ENCODE measurements at places on chromosomes 3 and 15. TPM values are rescaled to one million over a fixed set of nuclear protein-coding genes. Genes with fewer than 3 reads are reported as not detected.

DNA sequence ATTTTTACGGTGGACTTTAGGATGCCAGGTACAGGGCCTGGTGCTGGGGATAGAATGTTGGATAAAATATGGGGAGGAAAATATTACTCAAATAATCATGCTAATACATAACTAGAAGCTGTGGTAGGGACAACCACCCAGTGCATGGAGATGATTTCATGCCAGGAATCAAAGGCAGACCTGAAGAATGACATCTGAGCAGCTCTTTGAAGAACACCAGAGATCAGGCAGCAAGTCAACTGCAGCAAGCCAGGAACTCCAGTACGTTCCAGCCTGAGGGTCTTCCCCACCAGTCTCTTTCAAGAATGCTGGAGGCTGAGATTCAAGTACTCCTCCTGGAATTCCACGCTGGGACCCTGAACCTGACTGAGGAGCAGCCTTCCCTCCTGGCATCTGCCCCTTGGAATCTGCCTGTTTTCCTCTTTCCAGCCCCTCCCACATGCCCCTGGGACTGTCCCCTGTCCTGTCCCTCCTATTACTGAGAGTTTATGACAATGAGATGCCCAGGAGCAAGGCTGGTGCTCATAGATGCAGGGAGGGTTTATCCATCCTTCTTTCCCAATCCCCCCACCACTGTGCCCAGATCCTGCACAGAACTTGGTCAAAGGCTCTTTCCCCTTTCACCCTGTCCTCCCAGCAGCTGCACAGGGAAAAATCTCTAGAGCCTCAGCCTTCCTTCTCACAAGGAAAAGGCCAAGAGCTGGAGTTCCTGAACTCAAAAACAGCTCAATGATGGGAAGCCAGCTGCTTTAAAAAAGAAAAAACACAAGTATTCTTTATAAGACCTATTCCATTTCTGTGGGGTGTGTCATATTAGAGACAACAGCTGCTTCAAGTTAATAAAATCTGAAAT is 68.0 kb downstream of the PDZRN3 start:
- DNase-seq: no peak

GRCh38 chr15:93235926-93236780 is 147.1 kb upstream of the RGMA start:
- DNase-seq: peak; percentile 11

DNA sequence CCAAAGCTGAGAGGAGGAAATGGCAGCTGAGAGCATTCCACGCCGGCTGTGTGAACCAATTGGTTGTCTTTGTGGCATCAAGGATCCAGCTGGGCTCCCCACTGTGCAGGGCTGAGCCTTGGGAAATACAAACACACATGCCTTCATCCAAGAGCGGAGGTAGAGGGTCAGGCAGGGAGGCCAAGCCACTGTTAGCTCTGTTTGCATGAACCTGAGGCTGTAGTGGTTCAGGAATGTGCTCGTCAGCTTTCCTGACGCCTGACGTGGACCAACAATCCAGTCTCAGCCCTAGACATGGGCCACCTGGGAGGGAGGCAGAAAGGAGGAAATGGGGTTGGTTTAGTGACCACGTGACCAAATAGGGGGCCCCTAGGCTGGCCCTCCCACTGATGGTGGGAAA is 276.9 kb downstream of the TLE3 start:
- DNase-seq: no peak

- DNase-seq: no peak
These were observed 107.7 kb upstream of the CADPS start for GRCh38 chr3:62982795-62983455.

DNA sequence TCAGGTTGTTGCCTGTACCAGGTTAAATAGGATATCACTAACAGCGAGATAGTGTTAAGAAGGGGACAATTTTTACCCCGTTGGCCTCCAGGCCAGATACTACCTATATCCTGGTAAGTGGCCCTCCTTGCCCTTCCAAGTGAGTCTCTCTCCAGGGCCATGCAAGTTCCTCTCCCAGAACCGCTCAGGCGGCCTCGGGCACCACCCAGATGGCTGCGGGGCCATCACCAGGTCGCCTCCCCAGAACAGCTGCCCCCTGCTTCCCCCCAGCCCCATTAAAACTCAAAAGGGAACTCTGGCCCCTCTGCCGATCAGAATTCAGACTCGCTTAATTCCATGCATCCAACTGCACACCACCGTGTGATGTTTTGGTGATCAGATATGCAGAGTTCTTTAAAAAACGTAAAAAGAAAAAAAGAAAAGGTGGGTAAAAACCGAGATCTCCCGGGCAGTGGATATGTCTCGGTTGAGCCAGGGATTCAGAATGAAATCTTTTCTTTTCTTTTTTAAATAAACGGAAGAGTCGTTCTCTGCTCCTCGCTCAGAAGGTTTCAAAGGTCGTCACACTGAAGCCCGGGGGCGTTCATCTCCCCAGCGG is 1.9 kb upstream of the TRIM71 start:
- DNase-seq: no peak

- no peak for DNase-seq
These were observed 522.8 kb downstream of the NLGN1 start for GRCh38 chr3:173920386-173920785.

DNA sequence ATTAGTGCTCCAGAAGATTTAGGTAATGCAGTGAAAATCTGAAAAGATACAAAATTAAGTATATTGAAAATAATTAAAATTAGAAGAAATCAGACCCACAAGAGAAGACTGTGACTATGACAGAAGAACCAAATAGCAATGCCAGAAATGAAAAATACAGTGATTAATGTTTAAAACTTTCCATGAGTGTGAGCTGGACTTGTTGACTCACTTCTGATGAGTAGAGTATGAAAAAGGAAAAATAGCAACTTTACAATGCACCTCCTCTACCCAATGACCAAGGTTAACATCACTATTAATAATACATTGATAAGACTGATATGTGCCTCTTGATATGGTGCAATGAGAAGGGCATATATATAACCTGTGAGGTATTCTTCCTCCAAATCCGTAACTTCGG is 39.3 kb upstream of the SLC22A13 start:
- no peak for DNase-seq

GRCh38 chr3:6228958-6229683 is 631.8 kb upstream of the GRM7 start:
- DNase-seq: no peak

DNA sequence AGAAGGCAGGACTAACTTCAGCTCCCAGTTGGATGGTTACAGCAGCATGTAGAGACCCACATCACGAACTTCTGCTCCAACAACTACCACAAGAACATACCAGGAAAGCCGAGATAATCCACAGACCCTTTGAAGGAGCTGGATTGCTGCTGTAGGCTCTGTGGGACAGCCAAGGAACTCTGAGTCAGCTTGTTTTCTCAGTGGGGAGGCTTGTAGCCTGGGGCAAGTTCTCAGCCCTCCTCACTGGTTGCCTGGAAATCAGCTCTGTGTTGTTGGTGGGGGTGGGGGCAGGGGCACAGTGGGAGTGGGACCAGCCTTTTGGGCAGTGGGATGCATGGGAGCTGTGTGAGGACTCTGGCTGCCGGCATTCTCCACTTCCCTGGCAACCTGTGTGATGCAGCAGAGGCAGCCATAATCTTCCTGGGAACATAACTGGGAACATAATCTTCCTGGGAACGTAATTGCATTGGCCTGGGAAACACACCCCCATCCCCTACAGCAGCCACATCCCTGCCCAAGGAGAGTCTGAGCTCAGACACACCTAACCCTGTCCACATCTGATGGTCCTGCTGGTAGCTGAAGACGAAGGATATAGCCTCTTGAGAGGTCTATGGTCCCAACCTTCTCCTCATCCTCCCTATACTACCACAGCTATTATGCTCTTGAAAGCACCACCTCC is 153.1 kb downstream of the PEAK1 start:
- DNase-seq: no peak

GRCh38 chr15:79053894-79054293 is 36.7 kb downstream of the RASGRF1 start:
- DNase-seq: no peak

GRCh38 chr15:69498282-69498681 is 45.7 kb downstream of the RPLP1 start:
- no peak for DNase-seq

GRCh38 chr3:35393901-35394799 is 245.2 kb upstream of the ARPP21 start:
- no peak for DNase-seq

DNA sequence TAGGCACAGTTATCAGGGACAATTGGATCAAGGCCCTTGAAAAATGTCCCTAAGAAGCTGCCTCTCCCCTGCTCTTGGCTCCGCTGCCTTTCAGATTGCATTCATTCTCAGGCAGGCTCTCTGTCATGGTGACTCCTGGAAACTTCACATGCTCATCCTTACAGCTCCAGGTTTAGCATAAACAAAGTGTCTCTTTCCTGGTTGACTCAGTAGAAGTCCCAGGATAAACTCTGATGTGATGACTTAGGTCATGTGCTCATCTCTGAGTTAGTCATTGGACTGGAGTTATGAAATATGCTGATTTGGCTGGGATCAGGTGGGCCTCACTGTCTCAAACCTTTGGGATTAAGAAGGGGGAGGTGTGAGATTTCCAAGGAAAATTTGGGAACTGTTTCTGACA is 243.8 kb downstream of the ZNF621 start:
- DNase-seq: no peak

DNA sequence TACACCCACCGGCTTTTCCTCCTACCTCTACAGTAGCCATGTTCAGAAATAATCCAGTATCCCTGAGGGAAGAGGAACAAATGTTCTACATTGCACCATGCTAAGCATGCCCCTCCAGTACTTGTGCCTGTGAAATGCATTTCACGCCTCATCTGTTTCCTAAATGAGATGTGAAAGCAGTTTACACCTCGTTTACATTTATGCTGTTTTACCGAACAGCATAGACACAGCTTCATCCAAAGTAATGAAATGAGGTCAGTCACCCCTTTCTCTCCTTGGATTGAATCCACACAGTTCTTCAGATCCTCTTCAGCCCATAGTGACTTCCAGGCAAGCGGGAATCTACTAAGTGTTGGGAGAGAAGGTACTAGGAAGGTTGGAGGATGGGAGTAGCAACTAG is 514.3 kb downstream of the PDCD6IP start:
- no peak for DNase-seq

DNA sequence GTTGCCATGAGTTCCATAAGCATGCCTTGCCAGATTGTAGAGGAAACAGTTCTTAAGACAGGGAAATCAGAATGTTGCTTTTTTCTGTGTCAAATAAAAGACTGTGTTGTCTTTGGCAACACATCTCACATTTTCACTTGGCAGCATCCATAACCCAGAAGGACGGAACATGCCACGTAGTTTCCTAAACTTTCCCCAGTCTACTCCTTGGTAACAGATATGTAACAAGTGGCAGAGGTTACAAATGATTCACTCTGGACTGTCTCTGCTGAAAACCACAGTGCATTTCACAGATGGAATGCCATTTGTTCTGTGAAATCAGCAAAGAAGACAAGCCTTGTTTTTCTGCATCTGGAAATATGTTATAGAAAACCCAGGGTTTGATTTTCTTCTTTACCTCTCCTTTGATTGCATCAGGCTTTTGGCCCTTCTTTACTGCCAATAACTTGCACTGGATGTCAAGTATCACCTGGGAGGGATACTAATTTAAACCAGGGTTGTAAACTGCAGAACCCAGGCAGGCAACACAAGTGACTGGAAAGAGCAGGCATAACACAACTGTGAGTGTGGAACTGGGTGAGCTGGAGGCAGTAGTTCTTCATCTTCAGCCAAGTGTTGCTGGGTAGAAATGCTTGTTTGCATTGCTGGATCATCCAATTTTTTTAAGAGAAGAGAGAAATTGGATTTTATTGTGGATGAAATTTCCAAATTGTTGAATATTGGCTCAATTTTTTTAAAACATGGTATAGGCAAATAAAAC is 124.4 kb upstream of the FOXB1 start:
- no peak for DNase-seq

DNA sequence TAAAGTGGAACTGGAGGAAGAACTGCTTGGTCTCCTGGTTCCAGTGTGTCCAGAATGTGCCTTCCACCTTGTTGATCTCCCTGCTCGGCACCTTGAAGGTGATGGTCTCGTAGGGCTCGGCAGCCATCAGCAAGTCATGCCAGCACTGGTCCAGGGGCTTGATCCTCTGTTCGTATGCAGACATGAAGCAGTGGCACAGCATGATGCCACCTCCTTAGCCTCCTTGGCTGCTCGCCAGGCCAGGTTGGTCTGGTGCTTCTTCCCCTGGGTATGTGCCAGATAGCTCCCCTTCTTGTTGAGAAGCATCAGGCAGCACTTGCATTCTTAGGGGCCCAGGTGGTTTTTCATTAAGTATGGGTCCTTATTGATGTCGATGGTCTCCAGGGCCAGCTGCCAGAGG is 17.8 kb upstream of the TXNRD3 start:
- DNase-seq: no peak

- no peak for DNase-seq
These were observed 84.3 kb downstream of the TTBK2 start for GRCh38 chr15:42836251-42836650.

The SAXO2 gene
- 5.7 TPM for total RNA-seq

The FAM43A gene
- 1.2 TPM for total RNA-seq

The CD200 gene
- 0.47 TPM for total RNA-seq

The ZNF502 gene
- total RNA-seq: 0.65 TPM

The SEC61A1 gene
- total RNA-seq: 112 TPM

The CKMT1B gene
- 5.5 TPM for total RNA-seq

The CNTN4 gene
- not detected for total RNA-seq

The LAMB2 gene
- 17.9 TPM for total RNA-seq

The MKRN3 gene
- total RNA-seq: 26.2 TPM

The TIMP4 gene
- not detected for total RNA-seq

The LRRC34 gene
- total RNA-seq: not detected

The AGBL1 gene
- total RNA-seq: not detected

The WDR73 gene
- 21.7 TPM for total RNA-seq

The PRR20G gene
- not detected for total RNA-seq

The NCKIPSD gene
- total RNA-seq: 17.3 TPM

The AHSG gene
- 1.2 TPM for total RNA-seq

The PLA2G4E gene
- total RNA-seq: not detected

All from K562 (cell line).